Mesenchymal stem cell (in vitro differentiated cells and primary cell): ENCODE measurements at places on chromosomes 3 and 15.

- peak; percentile 87 for DNase-seq
Measured at GRCh38 chr3:129305592-129306091, 27.0 kb downstream of the HMCES start.

DNA sequence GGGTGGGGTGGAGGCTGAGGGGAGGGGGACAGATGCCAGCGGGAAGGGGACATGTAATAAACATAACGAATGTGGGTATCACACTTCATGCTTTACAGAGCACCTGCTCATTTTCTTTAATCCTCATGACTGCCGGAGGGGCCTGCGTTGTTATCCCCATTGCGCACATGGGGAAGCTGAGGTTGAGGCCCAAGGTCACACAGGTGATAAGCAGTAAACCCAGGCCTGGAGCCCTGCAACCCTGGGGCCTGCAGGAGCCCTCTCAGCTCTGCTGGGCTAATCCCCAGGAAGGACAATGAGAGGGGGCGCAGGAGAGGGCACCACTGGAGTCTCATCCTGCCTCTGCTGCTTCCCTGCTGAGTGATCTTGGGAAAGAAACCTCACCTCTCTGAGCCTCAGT lies 64.3 kb downstream of the MEGF11 start:
- DNase-seq, result no peak

DNA sequence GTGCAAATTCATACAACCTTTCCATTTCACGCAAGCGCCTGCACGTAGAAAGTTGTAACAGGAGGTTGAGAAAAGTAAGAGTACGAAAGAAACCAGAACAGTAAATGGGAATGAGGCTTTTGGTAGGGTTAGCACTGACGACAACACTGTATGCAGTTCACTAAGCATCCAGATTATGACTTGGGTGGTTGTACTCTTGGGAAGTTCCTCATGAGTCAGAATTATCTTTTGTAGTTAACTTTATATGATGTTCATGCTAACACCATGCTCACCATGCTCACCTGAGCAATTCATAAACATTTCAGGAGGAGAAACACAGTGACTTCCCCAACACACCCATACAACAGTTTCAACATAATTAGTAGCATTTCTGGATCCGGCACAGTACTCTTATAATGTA lies 3.0 kb upstream of the LPP start:
- DNase-seq, result no peak

GRCh38 chr3:160956785-160957184 lies 148.4 kb downstream of the B3GALNT1 start:
- peak; percentile 31 for DNase-seq

DNA sequence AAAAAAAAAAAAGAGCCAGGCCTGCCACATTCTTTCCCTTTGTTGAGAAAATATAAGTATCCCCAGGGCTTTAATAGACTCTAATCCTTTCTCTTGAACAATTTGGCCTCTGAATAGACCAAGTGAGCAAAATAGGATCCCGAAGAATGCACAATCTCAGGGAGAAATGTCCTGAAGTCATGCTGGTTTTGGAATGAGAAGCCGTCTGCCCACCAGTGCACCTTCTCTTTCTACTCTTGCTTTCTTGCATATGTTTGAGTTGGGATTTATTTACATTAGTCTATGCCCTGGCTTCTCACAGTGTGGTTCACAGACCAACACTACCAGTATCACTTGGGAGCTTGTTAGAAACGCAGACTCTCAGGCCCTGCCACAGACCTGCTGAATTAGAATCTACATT lies 153.0 kb downstream of the ZNF621 start:
- DNase-seq, result no peak

- no peak for DNase-seq
Measured at GRCh38 chr3:48469046-48469915, 22.7 kb downstream of the ATRIP start.

DNA sequence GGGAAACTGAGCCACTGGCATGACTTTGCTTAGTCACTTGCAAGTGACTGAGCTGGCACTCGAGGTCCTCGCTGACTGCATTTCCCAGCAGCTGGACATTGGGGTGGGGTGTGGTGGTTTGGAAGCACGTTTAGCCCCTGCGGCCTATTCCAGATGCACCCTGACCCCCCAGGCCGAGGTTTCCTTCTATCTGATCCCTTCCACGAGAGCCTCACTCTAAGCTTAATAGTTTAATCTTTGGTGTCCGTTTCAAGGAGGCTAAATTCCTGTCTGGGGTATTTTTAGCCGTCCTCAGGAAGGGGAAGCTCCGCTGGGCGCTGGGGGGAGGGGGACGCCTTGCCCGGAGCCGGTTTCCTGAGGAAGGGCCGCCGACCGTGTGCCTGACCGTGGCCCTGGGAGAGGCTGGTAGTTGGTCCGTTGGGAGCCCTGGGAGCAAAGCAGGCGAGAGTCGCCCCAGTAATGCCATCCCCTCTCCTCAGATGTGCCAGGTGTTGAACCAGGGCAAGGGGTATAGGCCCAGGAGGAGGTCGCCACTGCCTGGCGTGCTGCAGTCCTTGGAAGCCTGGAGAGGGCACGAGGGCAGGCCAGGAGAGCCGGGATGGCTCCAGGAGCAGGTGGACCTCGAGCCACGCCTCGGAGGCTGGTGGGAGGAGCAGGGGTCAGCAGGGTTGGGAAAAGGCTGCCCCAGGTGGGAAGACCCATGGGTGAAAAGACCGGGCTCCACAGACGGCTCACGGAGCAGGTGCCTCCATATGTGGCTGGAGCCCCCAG lies 37.2 kb downstream of the IDH2 start:
- peak; percentile 42 for DNase-seq

DNA sequence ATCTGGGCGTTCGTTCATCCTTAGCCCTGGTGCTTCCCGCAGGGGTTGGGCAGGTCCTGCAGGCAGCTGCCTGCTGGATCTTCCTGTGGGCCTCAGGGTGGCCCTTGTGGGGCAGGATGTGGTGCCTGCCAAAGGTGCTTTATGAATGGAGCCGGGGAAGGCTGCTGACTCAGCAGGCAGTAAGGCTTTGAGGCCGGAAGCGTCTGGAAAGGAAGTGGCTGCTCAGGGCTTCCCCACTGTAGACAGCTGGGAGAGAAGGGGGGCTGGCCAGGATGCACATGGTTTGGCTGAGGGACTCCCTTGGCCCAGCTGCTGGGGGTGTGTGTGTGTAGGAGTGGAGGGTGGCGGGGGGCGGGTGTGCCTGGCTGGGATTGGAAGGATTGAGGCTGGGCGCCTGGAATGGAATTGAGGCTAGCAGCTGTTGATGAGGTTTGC lies 12.9 kb downstream of the CD276 start:
- DNase-seq, result peak; percentile 96
